Activated T-helper 1 cell treated with anti-CD3 and anti-CD28 coated beads, Interleukin-12 subunit alpha, Interleukin-12 subunit beta, Interleukin-2, Interleukin-4 antibody, amounts not matched to agents 30 ng/mL and 10 ng/mL and 1 ng/mL, durations not matched to agents 14 hours and 24 hours and 36 hours (primary cell): ENCODE measurements at places on chromosomes 3 and 15. TPM values are rescaled to one million over a fixed set of nuclear protein-coding genes. Genes with fewer than 3 reads are reported as not detected.

The BCL6 gene
- 38.8 and 42.1 TPM in 2 replicates for total RNA-seq

- no peak overlapping the region for H3K4me3 ChIP-seq
- no peak overlapping the region for H3K27ac ChIP-seq
- peaks cover 60% of the 10 kb centered on the region for H3K27me3 ChIP-seq
- no peaks in the 10 kb centered on the region for H3K36me3 ChIP-seq
- DNase-seq = no peak
Observed at GRCh38 chr3:147377412-147378367, 28.7 kb downstream of the ZIC4 start.

DNA sequence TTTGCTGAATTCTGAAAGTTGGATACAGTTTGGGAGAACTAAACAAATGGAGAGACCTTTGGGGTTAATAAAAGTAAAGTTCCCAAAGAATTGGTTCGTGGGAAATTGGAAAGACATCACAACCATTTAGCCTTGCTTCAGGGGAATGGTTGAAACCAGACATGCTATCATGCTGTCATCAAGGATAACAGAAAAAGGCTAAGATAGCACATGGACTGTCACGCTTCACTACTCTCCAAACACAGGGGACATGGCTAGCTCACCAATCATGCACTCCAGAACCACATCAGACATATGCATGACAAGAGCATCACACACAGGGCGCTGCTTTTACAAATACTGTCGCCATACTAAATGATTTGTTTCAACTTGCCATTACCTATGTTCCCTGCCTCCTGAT lies 671.7 kb upstream of the ROBO1 start:
- H3K4me3 ChIP-seq = no peak overlapping the region
- no peaks in the 10 kb centered on the region for H3K4me1 ChIP-seq
- DNase-seq = no peak
- H3K27ac ChIP-seq = no peak overlapping the region
- no peaks in the 10 kb centered on the region for H3K36me3 ChIP-seq
- H3K27me3 ChIP-seq = no peaks in the 10 kb centered on the region

- no peak overlapping the region for H3K27ac ChIP-seq
- H3K4me1 ChIP-seq = no peaks in the 10 kb centered on the region
- H3K27me3 ChIP-seq = peaks cover 34% of the 10 kb centered on the region
- H3K4me3 ChIP-seq = no peak overlapping the region
Observed at GRCh38 chr15:100373120-100373896, 31.5 kb upstream of the ADAMTS17 start.

The CCDC39 gene
- not detected in 2 replicates for total RNA-seq

The PHC3 gene
- total RNA-seq = 57.7 and 58.7 TPM in 2 replicates

DNA sequence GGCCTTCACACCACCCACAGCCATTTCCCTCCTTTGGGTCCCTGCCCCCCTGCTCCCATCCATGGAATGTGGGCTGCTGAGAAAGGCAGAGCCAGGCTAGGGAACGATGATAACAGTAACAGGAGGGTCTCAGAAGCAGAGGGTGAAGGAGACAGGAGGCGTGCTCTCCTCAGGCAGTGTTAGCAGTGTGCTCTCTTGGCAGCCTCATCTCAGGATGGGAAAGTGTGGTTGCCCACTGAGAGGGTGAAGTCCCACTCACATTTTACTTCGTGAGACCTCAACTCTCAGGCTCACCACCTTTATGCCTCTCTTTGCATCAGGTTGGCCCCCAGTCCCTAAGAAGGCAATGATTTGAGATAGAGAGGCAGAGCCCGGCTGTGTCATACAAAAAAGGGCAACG lies 24.5 kb downstream of the TIGIT start:
- H3K27me3 ChIP-seq = peaks cover 2% of the 10 kb centered on the region
- peaks cover 1% of the 10 kb centered on the region for H3K36me3 ChIP-seq

- no peak overlapping the region for H3K27ac ChIP-seq
- no peak overlapping the region for H3K4me3 ChIP-seq
- H3K36me3 ChIP-seq = no peaks in the 10 kb centered on the region
- DNase-seq = no peak
- H3K27me3 ChIP-seq = peaks cover 2% of the 10 kb centered on the region
Observed at GRCh38 chr3:134081211-134081610, 51.5 kb upstream of the SLCO2A1 start.

GRCh38 chr3:171874879-171875278 lies 31.7 kb downstream of the TMEM212 start:
- no peak for DNase-seq
- no peaks in the 10 kb centered on the region for H3K36me3 ChIP-seq
- peaks cover 12% of the 10 kb centered on the region for H3K27me3 ChIP-seq

GRCh38 chr3:129602730-129603560 lies 3.5 kb downstream of the PLXND1 start:
- peaks cover 5% of the 10 kb centered on the region for H3K4me1 ChIP-seq
- no peak for DNase-seq
- H3K4me3 ChIP-seq = no peak overlapping the region
- H3K27me3 ChIP-seq = peaks cover 53% of the 10 kb centered on the region
- peaks cover 1% of the 10 kb centered on the region for H3K36me3 ChIP-seq

DNA sequence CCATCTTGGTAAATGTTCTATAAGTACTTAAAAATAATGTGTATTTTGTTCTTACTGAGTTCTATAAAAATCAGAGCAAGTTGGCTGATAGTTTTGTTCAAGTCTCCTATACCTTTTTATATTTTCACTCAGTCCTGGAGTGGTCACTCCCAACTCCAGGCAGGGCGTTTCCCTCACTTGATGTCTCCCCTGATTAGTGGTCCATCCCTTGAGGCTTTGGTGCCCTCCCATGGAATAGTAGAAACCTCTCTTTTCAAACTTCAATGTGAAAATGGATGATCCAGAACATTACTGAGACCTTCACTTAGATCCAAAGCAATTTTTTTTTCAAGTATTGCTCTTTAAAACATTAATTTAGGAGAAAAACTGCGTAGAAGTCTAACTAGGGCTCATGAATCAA lies 25.0 kb upstream of the SCN10A start:
- H3K4me3 ChIP-seq = no peak overlapping the region
- H3K36me3 ChIP-seq = no peaks in the 10 kb centered on the region
- no peak for DNase-seq
- no peak overlapping the region for H3K27ac ChIP-seq
- no peaks in the 10 kb centered on the region for H3K4me1 ChIP-seq
- H3K27me3 ChIP-seq = peaks cover 15% of the 10 kb centered on the region

The TADA3 gene
- total RNA-seq = 63.4 and 63.6 TPM in 2 replicates

The HOMER2 gene
- total RNA-seq = 19.3 and 21.3 TPM in 2 replicates

DNA sequence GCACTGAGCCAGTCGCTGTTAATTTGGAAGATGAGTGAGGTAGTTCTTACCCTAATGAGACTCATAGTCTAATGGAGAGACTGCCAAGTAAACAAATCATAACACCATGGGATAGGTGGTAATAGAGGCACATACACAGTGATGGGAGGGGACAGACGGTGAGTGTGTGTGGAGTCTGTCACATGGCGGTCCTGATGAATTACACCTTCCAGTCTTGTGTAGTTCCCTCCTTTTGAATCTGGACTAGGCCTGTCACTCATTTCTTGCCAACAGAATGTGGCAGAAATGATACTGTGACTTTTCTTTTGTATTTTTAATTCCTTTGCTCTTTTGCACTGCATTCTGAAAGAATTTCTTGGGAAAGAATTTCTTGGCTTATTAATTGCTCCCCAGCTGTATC lies 78.1 kb downstream of the NR1D2 start:
- H3K4me3 ChIP-seq = no peak overlapping the region
- H3K36me3 ChIP-seq = no peaks in the 10 kb centered on the region
- no peak overlapping the region for H3K27ac ChIP-seq

GRCh38 chr3:106616556-106616955 lies 747.7 kb upstream of the CBLB start:
- peaks cover 4% of the 10 kb centered on the region for H3K36me3 ChIP-seq
- no peaks in the 10 kb centered on the region for H3K4me1 ChIP-seq
- no peak overlapping the region for H3K27ac ChIP-seq
- no peak overlapping the region for H3K4me3 ChIP-seq
- DNase-seq = no peak

DNA sequence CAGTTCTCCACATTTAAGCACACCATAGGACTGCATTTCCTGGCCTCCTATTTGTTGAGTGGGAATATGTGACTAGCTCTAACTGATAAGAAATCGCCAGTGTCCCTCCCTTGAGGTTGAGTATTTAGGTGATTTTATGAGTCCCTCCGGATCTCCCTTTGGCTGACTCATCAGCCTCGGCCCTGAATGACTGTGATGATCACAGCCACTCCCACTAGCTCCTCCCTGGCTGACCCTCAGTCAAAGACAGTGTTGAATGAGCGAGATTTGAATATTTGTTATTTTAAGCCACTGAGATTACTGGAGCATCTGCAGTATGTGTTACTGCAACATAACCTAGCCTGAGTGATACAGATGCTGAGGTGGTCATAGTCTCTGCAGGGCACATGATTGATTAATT lies 515.3 kb downstream of the EPHB1 start:
- no peak for DNase-seq
- H3K36me3 ChIP-seq = no peaks in the 10 kb centered on the region
- no peak overlapping the region for H3K4me3 ChIP-seq
- no peak overlapping the region for H3K27ac ChIP-seq
- no peaks in the 10 kb centered on the region for H3K27me3 ChIP-seq
- no peaks in the 10 kb centered on the region for H3K4me1 ChIP-seq

DNA sequence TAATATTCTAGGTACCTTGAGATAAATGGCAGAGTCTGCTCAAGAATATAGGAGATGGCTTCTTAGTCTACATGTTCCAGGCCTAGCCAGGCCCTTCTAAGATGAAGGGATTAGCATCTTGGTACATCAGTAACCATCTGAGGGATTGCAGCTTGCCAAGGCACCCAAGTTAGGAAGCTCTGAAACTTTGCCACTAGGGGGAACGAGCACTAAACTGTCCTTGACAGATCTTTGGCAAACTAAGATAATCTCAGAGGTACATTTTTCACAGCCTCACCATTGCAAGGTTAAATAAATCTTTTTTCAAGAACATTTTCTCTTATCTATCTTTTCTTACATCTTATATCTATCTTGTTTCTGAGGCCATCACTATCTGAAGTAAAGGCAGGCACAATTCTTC lies 351.2 kb downstream of the RAP2B start:
- no peak overlapping the region for H3K4me3 ChIP-seq
- peaks cover 1% of the 10 kb centered on the region for H3K27me3 ChIP-seq
- H3K4me1 ChIP-seq = no peaks in the 10 kb centered on the region

The ALDH1A3 gene
- not detected in 2 replicates for total RNA-seq

The GP9 gene
- not detected in 2 replicates for total RNA-seq

DNA sequence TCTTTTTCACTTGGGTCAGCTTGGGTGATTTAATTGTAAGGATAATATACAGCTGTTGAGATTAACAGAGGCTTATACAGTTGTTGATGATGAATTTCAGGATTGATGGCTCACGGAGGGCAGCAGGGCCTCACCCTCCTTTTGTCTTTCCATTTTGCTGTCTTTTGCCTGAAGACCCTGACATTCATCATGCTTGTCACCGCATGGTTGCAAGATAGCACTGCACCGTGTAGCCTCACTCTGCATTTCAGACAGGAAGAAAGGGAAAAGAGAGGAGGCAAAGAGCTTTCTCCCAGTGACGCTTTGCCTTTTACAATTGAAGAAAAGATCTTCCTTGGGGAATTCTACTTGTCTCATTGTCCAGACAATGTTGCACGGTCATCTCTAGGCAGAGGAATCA lies 115.1 kb downstream of the TPRG1 start:
- no peak for DNase-seq
- peaks cover 33% of the 10 kb centered on the region for H3K4me1 ChIP-seq
- no peaks in the 10 kb centered on the region for H3K27me3 ChIP-seq
- H3K27ac ChIP-seq = peak overlapping the region; percentile 53
- H3K36me3 ChIP-seq = no peaks in the 10 kb centered on the region

The BUB1B gene
- 71.0 and 76.1 TPM in 2 replicates for total RNA-seq

- peaks cover 10% of the 10 kb centered on the region for H3K27me3 ChIP-seq
- H3K27ac ChIP-seq = no peak overlapping the region
- peaks cover 6% of the 10 kb centered on the region for H3K4me1 ChIP-seq
Observed at GRCh38 chr3:124486324-124486723, 243.9 kb upstream of the UMPS start.

- H3K27ac ChIP-seq = no peak overlapping the region
- H3K36me3 ChIP-seq = no peaks in the 10 kb centered on the region
- H3K27me3 ChIP-seq = peaks cover 2% of the 10 kb centered on the region
- H3K4me1 ChIP-seq = no peaks in the 10 kb centered on the region
- no peak for DNase-seq
- no peak overlapping the region for H3K4me3 ChIP-seq
Observed at GRCh38 chr15:79539401-79539800, 107.3 kb downstream of the MINAR1 start.

DNA sequence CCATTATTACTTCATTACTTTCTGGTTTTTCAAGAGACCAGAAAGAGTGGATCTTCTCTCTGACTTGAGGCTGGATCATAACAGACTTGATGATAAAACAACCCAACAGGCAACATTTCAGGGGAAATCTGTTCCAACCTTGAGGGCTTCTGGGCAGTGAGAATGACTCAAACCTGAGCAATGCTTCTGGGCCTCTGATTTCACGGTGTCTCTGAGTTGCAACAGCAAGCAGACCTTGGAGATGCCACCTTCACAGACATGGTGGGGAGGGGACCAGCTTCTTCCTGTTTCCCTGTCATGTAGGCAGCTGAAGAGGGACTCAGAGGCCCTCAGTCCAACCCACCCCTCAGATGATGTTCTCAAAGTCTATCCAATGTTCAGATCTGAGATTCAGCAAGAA lies 104.0 kb downstream of the ABHD5 start:
- no peak for DNase-seq
- H3K36me3 ChIP-seq = no peaks in the 10 kb centered on the region
- peaks cover 2% of the 10 kb centered on the region for H3K27me3 ChIP-seq
